ENCODE measurements at places on chromosomes 6 and 20. TPM values are rescaled to one million over a fixed set of nuclear protein-coding genes. Genes with fewer than 3 reads are reported as not detected.
A peak's percentile ranks its signal among the peaks of the same experiment; 100 is the strongest.

DNA sequence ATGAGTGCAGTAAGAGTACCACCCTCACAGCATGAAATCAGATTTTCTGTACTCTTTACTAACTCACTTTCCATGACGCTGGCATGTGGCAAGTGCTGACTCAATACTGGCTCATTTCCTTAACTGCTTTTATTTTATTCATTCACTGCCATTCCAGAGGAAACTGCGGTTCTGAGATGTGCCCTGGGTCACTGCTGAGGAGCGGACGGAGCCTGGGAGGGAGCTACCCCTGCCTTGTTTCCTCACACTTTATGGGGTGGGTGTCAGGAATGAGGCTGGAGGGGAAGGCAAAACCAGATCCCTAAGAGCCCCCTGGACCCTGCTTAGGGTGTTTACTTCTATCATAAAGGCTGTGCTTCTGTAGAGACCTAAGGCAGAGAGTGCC, 14.4 kb downstream of the NT5E start:
- DNase-seq: no peak
- no peaks in the 10 kb centered on the region for H3K27me3 ChIP-seq
- no peak overlapping the region for H3K4me3 ChIP-seq
- H3K36me3 ChIP-seq: no peaks in the 10 kb centered on the region
- H3K4me1 ChIP-seq: peaks cover 7% of the 10 kb centered on the region

DNA sequence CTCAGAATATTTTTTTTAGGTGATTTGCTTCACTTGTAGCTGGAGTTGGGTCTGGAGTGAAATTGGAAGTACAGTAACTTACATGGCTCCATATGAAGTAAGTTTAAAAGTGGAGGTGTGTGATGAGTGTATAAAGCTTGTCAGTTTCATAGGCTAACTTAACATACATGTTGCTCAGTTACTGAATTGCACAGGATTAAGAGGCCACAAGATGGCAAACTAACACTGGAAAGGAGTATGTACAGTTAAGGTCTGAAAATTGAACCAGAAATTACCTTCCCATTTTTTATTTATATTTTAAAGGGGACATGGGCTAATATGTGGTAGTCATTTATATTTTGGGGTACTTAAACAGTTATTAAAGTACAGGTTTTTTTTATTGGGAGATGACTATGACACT, 45.3 kb upstream of the SMIM8 start:
- H3K27me3 ChIP-seq: no peaks in the 10 kb centered on the region
- no peak overlapping the region for H3K4me3 ChIP-seq
- DNase-seq: no peak
- H3K36me3 ChIP-seq: no peaks in the 10 kb centered on the region
- H3K27ac ChIP-seq: no peak overlapping the region
- H3K4me1 ChIP-seq: no peaks in the 10 kb centered on the region

- no peak overlapping the region for H3K27ac ChIP-seq
- H3K36me3 ChIP-seq: no peaks in the 10 kb centered on the region
- no peak for DNase-seq
Measured at GRCh38 chr6:72533606-72534005, 88.3 kb upstream of the KCNQ5 start.

DNA sequence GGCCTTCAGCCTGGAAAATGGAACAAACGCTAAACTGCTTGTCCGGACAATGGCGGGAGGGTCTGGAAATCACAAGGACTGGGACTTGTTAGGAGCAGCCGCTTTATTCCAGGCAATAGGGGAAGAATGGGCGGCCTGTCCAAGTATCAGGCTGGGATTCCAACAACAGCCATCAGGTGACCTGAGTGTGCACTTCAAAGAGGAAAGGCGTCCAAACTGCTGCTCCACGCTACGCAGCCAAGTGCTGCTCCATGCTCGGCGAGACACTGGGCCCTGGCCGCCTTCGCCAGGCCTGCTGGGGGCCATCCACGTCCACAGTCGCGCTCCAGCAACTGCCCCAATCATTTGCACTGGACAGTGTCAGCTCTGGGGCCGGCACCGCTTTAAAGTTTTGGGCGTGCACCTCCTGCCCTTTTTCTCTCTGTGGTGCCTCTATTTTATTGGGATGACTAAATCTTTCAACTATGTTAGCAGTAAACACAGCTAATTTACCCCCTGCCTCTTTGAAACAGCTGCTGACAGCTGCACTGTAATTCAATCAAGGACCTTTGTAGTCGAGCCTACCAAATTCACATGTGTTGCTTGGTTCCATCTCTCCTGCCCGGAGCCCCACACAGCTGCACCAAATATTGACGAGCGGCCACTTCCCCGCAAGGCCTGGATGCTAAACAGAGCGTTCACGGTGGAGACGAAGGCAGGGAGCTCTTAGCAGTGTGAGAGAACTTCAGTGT, 98.3 kb downstream of the BMP7 start:
- DNase-seq: no peak
- no peak overlapping the region for H3K4me3 ChIP-seq
- H3K27me3 ChIP-seq: no peaks in the 10 kb centered on the region

- no peaks in the 10 kb centered on the region for H3K4me1 ChIP-seq
- no peak overlapping the region for H3K4me3 ChIP-seq
- no peaks in the 10 kb centered on the region for H3K27me3 ChIP-seq
- H3K36me3 ChIP-seq: no peaks in the 10 kb centered on the region
- no peak overlapping the region for H3K27ac ChIP-seq
- no peak for DNase-seq
Measured at GRCh38 chr6:8750627-8751026, 315.3 kb upstream of the SLC35B3 start.

DNA sequence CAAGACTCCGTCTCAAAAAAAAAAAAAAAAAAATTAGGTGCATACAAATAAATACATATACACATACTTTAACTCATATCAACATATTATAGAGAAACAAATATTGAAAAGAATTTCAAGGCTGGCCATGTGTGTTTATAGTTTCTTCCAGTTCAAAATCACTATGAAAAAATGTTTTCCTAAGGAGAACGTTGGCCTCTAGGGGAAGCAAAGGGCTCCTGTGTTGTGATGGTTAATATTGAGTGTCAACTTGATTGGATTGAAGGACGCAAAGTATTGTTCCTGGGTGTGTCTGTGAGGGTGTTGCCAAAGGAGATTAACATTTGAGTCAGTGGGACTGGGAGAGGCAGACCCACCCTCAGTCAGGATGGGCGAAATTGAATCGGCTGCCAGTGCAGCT, 182.0 kb upstream of the AGPAT4 start:
- H3K27ac ChIP-seq: no peak overlapping the region
- no peak for DNase-seq
- no peaks in the 10 kb centered on the region for H3K4me1 ChIP-seq

The EYS gene
- total RNA-seq: not detected

The BPIFB2 gene
- not detected for total RNA-seq

GRCh38 chr6:49550492-49551077, at the start of gene C6orf141:
Gene C6orf141 (plus strand): TSS chr6:49550668. CDS start chr6:49550793, 125 bp downstream.
- H3K4me1 ChIP-seq: peaks cover 13% of the 10 kb centered on the region
- H3K4me3 ChIP-seq: peak within 1 kb of the TSS; percentile 42
- H3K36me3 ChIP-seq: no peaks in the 10 kb centered on the region

DNA sequence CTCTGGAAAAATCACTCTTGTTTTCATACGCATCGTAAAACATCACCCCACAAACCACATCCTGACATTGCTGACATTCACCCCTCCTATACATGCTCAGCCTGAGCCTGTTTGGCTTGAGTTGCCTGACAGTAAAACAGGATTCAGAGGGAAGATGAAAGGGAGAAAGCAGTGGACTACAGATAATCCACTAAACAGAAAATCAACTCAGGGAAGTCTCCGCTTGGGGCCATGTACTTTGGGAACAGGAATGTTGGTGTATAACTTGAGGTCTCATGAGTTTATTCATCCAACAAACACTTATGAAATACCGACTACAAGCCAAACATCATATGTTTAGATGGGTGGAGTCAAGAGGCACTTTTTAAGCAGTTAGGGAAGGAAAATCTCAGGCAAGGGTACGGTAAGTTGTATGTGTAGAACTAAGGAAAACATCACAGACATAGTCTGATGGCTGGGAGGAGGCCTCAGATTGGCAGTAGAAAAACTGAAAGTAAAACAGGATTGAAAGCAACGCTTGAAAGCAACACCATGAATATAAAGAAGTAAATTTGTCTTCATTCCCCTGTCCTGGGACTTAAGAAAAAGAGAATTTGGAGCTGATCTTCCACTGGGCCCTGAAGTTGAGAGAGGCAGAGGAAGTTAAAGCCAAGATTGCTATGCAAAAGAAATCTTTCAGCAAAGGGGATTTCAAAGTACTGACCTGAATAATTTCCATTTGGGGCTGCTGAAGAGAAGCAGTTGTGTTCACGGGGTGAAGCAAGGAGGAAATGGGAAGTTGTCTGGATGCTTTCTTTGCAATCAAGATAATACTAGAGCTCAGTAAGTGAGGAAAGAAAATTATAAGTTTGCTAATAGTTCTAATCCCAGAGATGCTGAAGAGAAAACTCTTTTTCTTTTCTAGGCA, 28.8 kb downstream of the PDE7B start:
- H3K36me3 ChIP-seq: no peaks in the 10 kb centered on the region
- peak overlapping the region; percentile 38 for H3K27ac ChIP-seq
- DNase-seq: no peak
- H3K4me3 ChIP-seq: no peak overlapping the region
- H3K4me1 ChIP-seq: no peaks in the 10 kb centered on the region
- H3K27me3 ChIP-seq: no peaks in the 10 kb centered on the region

The CEP162 gene
- total RNA-seq: 11.0 TPM

DNA sequence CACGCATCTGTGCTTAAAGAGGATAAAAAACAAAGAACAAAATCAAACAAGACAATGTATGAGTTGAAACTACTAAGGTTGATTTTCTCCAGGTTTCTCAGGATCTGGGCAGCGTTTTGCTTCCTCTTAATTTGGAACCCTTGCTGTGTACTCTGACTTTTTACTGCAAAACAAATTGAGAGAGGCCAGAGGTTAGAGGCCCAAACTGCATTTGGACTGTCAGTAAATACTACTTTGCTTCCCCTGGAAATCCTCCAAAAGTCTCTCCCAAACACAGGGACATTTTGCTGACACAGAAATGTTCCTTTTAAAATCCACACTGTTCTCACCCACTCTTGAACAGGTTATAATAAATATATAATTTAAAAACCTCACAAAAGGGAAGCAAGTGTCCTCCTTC, 1.1 kb downstream of the ARG1 start:
- H3K27ac ChIP-seq: no peak overlapping the region
- no peaks in the 10 kb centered on the region for H3K27me3 ChIP-seq
- DNase-seq: no peak
- H3K4me1 ChIP-seq: no peaks in the 10 kb centered on the region
- H3K36me3 ChIP-seq: peaks cover 16% of the 10 kb centered on the region

DNA sequence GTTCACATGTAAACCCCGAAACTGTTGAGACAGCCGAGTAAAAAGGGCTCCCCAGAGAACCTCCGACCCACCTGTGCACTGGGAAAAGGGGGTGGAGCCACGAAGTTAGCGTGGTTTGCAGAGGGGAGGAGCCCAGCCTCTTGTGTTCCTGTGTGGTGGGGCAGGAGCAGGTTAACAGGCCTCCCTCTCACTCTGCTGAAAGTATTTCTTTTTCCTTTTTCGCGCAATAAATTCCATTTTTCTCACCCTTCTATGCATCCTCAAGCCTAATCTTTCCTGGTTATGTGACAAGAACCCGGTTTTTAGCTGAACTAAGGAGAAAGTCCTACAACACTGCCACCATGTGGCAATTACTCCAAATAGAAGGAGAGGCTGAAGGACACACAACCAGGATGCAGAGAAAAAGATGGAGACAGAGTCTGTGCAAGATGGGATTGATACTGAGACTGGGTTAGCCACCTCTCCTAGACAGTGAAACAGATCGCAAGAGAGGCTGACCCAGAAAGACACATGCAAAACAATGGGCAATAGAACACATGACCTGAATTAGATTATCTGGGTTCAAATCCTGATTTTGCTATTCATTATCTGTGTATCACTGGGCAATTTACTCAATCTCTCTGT, 168.7 kb upstream of the PRSS16 start:
- H3K27ac ChIP-seq: no peak overlapping the region
- peaks cover 26% of the 10 kb centered on the region for H3K27me3 ChIP-seq
- H3K36me3 ChIP-seq: no peaks in the 10 kb centered on the region
- H3K4me3 ChIP-seq: peak overlapping the region; percentile 35

The CD109 gene
- total RNA-seq: 22.1 TPM

The TULP4 gene
- 94.1 TPM for total RNA-seq

GRCh38 chr20:47318027-47318585, 38.4 kb downstream of the ZMYND8 start:
- peak overlapping the region; percentile 99 for H3K27ac ChIP-seq
- peaks cover 88% of the 10 kb centered on the region for H3K4me1 ChIP-seq
- peak; percentile 62 for DNase-seq
- no peaks in the 10 kb centered on the region for H3K36me3 ChIP-seq

GRCh38 chr20:38514947-38515346, 42.3 kb downstream of the RALGAPB start:
- peaks cover 71% of the 10 kb centered on the region for H3K36me3 ChIP-seq
- H3K27ac ChIP-seq: no peak overlapping the region
- H3K4me3 ChIP-seq: no peak overlapping the region
- no peaks in the 10 kb centered on the region for H3K4me1 ChIP-seq
- no peaks in the 10 kb centered on the region for H3K27me3 ChIP-seq
- no peak for DNase-seq

- DNase-seq: no peak
- no peaks in the 10 kb centered on the region for H3K27me3 ChIP-seq
- no peaks in the 10 kb centered on the region for H3K36me3 ChIP-seq
Measured at GRCh38 chr6:38100380-38100779, 280.9 kb downstream of the ZFAND3 start.

- no peaks in the 10 kb centered on the region for H3K27me3 ChIP-seq
- DNase-seq: no peak
- no peaks in the 10 kb centered on the region for H3K4me1 ChIP-seq
- H3K36me3 ChIP-seq: no peaks in the 10 kb centered on the region
Measured at GRCh38 chr6:16162003-16162402, 33.1 kb downstream of the MYLIP start.

The APOM gene
- 2.6 TPM for total RNA-seq

The CNKSR3 gene
- 11.8 TPM for total RNA-seq

- H3K36me3 ChIP-seq: no peaks in the 10 kb centered on the region
- H3K4me3 ChIP-seq: no peak overlapping the region
- no peaks in the 10 kb centered on the region for H3K27me3 ChIP-seq
- no peak overlapping the region for H3K27ac ChIP-seq
- DNase-seq: no peak
Measured at GRCh38 chr6:108616544-108616943, 55.8 kb downstream of the FOXO3 start.

DNA sequence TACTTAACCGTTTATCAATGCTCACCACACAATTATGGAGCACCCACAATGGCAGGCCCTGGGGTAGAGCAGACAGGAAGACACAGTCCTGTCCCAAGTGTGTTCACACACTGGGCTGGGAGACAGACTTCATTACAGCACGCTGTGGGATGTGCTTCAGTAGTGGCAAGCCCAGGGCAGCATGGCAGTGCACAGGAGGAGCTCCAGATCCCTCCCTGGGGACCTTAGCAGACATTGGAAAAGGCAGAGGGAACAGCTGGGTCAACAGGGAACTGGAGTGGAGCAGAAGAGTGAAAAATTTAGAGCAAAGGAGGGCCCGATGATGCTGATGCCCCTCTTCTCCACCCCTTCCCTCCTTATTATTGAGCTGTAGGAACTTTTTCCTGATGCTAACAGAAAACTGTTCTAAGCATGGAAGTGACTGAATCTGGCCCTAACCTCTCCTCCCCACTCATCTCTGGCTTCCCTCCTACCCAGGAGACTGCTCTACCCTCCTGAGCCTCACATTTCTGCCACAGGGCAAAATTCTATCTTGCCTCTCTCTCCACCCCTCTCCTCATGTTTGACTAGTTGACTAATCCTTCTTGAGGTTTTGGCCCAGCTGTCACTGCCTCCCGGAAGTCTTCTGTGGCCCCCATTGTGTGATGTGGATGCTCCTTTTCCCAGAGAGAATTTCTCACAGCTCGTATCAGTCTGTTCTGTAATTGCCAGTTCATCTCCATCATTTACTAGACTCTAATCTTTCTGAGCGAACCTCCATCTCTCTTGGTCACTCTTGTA, 41.3 kb upstream of the NOP56 start:
- no peak for DNase-seq
- H3K36me3 ChIP-seq: no peaks in the 10 kb centered on the region
- H3K4me1 ChIP-seq: no peaks in the 10 kb centered on the region
- no peak overlapping the region for H3K27ac ChIP-seq
- no peak overlapping the region for H3K4me3 ChIP-seq
- no peaks in the 10 kb centered on the region for H3K27me3 ChIP-seq

The RTEL1 gene
- 26.7 TPM for total RNA-seq

All from upper lobe of right lung (tissue), 1 donor.